ENCODE measurements at places on chromosomes 1 and 21.
A peak's percentile ranks its signal among the peaks of the same experiment; 100 is the strongest.

DNA sequence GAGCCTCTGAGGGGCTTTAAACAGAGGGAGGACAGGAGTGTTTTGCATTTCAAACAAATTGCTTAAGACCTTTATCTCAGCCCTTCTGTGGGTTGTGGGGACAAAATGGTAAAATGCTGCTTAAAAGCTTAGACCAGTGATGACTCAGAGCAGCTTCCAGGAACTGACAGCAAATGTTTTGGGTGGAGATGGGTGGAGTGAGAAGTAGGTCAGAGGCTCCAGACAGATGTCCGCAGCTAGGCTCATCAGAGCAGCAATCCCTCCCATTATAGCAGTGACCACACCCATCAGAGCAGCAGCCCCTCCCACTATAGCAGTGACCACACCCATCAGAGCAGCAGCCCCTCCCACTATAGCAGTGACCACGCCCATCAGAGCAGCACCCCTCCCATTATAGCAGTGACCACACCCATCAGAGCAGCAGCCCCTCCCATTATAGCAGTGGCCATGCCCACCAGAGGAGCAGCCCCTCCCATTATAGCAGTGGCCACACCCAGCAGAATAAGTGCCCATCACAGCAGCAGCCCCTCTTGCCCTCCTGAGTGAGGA is 532.2 kb downstream of the MATN1 start:
- no peak for DNase-seq

DNA sequence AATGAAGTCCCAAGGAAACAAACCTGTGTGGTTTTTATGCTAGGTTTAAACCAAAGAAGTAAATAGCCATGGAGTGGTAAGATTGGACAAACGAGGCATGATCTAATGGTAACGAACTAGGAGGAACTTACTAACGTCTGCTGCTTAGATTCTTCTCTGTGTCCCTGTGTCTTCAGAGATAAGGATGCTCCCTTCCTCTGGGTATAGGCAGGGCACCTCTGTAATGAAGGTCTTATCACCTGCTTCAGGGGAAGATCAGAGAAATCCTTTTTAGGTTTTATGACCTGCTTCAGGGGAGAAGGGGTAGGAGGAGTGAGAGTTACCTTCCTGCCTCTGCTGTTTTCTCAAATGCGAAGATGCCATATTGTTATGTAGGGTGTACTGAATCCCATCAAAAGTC is 214.9 kb upstream of the L1TD1 start:
- DNase-seq = no peak

DNA sequence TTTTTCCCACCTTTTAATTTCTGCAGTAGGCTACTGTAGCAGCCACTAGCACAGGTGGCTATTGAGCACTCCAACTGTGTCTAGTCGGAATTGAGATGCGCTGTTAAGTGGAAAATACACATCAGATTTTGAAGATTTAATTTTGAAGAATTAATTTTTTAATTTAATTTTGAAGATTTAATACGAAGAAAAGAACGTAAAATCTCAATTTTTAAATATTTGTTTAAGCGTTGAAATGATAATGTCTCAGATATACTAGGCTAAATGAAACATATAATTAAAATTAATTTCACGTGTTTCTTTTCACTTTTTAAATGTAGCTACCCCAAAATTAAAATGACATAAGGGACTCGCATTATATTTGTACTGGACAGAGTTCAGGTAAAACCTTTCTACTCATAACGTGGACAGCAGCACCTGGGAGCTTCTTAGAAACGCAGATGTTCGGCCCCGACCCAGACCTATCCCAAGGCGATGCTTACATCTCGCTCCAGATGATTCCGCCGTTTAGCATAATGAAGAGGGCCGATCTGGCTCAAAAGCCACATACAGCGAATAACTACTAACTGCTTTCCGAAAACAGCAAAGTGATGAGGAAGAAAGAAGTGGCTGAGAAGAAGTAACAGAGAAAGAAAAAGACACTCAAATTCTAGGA is 717 bp downstream of the CRYZL1 start:
- DNase-seq = no peak

GRCh38 chr1:6461538-6462411 is 4.2 kb downstream of the TNFRSF25 start:
- no peak for DNase-seq

DNA sequence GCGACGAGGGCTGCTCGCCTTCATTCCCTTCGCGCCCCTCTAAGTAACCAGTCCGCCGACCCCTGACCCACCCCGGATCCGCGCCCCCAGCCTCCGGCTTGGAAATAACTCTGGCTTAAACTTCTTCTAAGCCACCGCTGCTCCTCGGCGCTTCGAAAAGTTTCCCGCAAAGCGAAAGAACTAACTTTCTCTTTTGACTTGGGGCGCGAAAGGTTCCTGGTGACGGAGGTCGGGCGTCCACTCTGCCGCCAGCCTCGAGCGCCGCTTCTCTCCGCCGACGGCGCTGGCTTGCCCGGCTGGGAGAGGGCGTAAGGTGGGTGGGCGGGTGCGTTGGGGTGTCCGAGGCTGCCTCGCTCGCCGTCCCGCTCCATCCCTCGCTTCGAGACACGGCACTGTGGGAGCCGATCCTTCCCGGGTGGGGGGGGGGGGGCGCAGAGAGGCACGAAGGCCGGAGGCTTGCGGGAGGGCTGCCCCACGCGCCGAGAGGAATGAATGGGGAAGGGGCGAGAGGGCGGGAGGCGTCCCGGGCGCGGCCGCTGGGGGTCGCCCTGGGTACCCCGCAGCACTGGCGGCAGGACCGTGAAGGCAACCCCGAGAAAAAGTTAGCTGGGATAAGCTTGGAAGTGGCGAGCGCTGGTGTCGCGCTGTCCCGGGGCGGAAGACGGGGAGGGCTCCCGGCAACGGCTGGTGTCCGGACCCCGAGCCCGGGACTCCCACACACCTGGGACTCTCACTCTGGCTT is 569 bp downstream of the ATF3 start:
- no peak for DNase-seq

- DNase-seq = no peak
These were observed 164.8 kb downstream of the TNFSF18 start for GRCh38 chr1:172885971-172886370.

DNA sequence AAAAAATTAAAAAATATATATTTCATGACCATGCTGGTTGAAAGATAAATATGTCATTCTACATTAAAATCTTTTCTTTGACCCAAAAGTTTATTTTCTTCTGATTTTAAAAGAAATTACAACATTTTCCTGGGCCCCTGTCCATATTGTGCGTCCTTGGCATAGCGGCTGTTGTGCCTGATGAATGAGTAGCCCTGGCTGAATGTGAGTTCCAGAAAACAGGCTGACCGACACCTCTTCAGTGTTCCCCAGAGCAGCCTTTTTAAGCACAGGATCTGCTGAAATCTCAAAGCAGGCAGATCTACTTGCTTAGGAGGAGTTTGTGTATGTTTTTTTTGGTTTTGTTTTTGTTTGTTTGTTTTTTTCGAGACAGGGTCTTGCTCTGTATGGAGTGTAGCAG is 19.7 kb downstream of the KIAA1614 start:
- DNase-seq = no peak

GRCh38 chr1:30977105-30977504 is 68.5 kb upstream of the SDC3 start:
- DNase-seq = no peak

GRCh38 chr21:35231090-35231489 is 182.0 kb upstream of the RUNX1 start:
- DNase-seq = no peak

DNA sequence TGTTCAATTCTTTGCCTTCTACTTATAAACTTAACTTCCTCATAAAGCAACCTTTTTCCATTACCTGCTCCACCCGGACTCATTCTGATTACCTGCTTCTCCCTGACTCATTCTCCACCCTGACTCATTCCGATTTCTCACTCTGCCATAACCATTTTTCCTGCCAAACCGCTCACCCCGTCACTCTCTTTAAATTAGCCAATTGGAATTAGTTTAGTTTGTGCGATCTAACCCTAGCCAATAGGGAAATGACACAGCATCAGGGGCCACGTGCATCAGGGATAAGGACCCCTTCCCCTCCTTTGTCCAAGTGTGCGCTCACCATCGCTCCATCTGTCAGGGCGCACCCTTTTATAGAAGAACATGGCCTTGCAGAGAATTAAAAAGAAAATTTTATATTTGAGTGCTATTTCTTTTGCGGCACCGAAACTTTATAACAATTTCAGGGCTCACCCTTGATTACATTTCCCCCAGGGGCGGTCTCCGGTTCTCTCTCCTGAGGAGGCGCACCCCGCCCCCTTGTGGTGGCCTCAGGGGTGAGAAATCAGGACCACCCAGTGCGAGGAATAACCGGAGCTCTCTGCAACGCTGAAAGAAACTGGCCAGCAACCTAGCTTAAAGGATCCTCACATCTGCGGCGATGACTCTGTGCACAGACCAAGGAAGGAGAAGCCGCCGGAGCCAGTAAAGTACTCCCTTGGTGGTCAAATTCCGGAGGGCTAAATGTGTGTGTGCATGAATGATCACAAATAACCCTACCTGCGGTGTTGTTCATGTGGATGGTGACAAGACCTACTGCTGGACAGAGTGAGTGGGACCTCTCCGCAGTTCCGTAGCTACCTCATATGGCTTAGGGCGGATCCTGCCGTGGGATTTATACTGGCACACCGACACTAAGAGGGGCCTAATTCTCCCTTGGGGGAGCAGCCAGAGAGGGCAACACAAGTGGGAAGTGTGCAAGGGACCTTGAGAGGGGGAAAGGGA is 30.3 kb upstream of the CBR3 start:
- peak; percentile 80 for DNase-seq

GRCh38 chr21:46392921-46393320 is 65.8 kb upstream of the DIP2A start:
- DNase-seq = no peak

DNA sequence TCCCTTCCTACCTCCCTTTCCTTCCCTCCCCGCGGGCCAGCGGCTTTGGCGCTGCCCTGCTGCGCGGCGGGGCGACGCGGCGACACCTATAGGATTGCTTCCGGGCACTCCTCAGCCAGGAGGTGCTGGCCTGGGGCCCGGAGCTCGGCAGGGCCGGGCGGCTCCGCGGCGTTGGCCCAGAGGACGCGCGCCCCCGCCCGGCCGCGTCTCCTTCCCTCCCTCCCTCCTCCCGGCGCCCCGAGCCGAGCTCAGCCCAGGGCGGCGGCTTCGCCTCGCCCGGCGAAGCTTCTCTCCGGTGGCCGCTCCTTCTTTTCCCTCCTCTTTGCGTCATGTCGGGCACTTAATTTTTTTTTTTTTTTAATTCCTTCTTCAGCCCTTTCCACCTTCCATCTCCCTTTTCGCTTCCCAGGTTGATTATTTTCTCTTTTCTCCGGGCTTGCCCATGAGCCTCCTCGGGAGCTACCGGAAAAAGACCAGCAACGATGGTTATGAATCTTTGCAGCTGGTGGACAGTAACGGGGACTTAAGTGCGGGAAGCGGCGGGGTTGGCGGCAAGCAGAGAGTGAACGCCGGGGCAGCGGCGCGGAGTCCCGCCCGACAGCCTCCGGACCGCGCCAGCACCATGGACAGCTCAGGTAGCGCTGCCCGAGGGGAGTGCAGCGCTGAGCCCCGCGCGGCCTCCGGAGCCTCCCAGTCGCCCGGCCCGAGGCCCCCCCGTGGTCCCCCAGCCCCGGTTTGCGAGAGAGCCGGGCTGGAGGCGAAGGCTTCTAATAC is at the start of gene DNAJC6:
Gene DNAJC6, plus strand, starts transcription at position 240 of the 774 bp plus-strand sequence. Its CDS starts 203 bp downstream, at position 443.
- peak; percentile 54 for DNase-seq

- DNase-seq = no peak
These were observed 169.9 kb downstream of the KCNT2 start for GRCh38 chr1:196438329-196438728.

DNA sequence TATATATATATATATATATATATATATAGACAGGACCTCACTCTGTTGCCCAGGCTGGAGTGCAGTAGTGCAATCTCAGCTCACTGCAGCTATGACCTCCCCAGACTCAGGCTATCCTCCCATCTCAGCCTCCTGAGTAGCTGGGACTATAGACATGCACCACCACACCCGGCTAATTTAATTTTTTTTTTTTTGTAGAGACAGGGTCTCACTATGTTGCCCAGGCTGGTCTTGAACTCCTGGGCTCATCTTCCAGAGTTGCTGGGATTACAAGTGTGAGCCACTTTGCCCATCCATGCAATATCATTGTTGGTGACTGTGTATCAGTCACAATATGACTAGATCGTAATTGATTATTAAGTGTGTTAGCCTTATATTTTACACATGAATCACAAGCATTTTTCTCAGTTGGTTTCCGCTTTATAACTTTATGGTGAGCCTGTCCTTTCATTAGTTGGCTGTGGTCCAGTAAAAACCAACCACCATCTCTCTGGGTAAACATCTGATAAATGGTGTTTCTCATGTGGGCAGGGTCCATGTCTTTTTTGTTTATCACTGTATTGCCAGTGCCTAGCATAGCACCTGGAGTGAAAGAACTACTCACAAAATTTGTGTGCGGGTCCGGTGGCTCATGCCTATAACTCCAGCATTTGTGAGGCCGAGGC is 63.6 kb downstream of the MYOM3 start:
- no peak for DNase-seq

DNA sequence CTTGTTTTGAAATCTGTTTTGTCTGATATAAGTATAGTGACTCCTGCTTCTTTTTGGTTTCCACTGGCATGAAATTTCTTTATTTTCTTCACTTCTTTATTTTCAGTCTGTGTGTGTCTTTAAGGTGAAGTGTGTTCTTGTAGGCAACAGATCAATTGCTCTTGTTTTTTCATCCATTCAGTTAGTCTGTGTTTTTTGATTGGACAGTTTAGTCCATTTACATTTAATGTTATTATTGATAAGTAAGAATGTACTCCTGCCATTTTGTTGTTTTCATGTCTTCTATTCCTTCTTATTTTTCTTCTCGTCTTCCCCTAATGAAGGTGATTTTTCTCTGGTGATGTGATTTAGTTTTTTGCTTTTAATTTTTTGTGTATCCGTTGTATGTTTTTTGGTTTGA is 487.7 kb upstream of the PBX1 start:
- no peak for DNase-seq

DNA sequence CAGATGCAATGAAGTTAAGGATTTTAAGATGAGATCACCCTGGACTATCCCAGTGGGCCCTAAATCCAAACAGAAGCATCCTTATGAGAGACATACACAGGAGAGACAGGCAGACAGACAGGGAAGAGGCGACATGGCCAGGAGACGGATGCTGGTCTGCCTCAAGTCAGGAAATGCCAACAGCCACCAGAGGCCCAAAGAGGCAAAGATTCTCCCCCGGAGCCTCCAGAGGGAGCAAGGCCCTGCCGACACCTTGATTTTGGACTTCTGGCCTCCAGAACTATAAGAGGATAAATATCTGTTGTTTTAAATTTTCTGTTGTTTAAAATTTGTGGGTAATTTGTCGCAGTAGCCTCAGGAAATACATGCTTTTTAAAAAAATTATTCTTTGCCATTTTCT is 116.4 kb downstream of the GLIS1 start:
- DNase-seq = no peak

DNA sequence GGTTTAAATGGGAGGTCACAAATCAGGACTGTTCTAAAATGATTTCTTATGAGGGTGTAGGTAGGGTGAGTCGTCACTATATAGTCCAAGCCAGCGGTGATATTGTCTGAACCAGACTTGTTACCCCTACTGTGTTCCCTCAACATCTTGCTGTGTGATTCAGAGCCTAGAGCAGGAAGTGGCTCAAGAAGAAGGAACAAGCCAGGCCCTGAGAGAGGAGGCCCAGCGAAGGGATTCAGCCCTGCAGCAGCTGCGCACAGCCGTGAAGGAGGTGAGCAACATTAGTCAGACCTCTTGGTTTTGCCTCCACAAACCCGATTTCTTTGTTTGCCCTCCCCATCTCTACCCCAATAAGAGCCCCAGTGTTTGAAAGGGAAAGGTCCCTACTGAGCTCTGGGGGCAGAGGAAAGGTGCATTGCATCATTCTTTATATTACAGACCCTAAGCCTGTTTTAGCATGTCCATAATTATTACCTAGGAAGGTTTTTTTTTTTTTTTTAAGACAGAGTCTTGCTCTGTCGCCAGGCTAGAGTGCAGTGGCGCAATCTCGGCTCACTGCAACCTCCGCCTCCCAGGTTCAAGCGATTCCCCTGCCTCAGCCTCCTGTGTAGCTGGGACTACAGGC is 5.0 kb upstream of the SH3BGRL3 start:
- DNase-seq = no peak
